ENCODE measurements at places on chromosomes 4 and X.

- no peak for DNase-seq
Observed at GRCh38 chrX:20060961-20061748, 55.6 kb downstream of the MAP7D2 start.

- no peak for DNase-seq
Observed at GRCh38 chr4:159049780-159050375, 53.0 kb upstream of the RAPGEF2 start.

- DNase-seq, result no peak
Observed at GRCh38 chrX:10564484-10564883, 55.9 kb downstream of the MID1 start.

DNA sequence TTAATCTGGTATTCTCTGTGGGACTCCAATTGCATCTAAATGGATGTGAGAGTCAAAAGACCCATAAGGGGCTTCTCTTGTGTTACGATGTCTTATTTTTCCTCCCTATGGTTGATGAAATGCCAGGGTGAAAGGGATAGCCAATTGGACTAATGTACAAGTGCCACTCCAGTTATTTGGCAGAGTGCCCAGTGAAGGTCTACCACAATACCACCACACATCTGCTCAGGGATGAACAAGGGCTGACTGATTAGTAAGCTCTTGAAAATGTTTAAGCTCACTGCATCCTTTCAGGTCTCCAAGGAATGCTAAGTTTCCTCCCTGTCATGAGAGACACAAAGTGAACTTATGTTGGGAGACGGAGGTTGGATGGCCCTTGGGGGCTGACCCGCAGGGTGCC lies 57.8 kb downstream of the HEPH start:
- no peak for DNase-seq

DNA sequence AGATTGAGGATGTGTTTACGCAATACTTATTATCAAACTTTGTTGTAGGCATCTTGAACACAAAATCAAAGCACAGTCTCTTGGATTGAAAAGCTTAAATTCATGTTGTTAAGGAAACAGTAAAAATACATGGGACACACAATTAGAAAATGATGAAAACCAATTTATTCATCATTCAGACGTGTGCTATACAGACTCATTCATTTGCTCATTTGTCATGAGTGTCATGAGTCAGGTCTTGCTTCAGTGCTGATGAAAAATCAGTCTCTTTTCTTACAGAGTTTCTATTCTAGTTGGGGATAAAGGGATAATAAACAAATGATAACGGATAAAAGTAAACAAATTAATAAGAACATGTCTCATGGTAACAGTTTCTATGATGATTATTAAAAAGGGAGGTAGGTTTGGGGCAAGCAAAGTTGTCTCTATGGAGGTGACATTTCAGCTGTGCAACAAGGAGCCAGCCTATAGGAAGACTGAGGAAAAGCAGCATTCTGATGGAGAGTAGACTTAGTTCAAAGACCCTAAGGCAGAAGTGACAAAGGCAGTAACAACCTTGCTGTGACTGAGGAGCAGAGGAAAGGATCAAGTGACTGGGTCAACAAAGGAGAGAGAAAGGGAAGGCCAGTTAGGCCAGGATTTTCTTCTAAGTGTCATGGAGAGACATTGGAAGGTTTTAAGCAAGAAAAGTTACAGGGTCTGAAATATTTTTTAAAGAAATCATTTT lies 224.0 kb upstream of the HHIP start:
- no peak for DNase-seq

DNA sequence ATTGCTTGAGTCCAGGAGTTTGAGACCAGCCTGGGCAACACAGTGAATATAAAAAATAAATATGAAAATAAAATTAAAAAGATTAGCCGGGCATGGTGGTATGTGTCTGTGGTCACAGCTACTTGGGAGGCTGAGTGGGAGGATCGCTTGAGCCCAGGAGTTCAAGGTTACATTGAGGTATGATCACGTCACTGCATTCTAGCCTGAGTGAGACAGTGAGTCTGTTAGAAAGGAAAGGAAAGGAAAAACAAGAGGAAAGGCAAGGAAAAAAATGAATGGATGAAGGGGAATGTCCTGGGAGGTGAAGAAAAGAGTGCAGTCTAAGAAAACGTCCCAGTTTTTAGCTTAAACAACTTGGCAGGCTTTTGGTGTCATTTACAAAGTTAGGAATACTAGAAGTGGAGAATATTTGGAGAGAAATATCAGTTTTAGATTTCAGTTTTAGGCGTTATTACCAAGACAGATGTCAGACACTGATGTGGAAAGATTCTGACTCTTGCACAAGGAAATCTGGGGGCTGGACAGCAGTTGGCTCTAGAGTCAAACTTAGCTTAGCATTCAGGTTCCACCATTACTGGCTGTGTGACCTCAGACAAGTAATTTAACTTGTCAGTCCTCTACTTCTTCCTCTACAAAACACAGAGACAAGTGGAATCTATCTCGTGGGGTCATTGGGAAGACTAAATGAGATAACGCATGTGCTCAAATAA lies 139.0 kb downstream of the TSPAN5 start:
- no peak for DNase-seq

DNA sequence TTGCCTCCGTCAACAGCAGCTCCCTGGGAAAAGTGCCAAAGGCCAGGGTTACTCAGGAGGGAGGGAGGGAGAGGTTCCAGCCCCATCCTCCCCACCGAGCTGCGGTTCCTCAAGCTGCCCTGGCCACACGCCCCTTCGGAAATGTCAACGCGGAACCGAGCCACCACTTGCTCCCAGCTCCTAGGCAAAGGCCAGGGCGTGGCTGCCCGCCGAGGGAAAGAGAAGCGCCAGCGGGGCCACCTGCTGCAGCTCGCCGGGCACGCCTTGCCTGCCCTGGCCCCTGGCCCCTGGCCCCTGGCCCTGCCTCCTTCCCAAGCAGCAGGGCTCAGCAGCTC lies 15.3 kb downstream of the SLC6A8 start:
- DNase-seq, result no peak

DNA sequence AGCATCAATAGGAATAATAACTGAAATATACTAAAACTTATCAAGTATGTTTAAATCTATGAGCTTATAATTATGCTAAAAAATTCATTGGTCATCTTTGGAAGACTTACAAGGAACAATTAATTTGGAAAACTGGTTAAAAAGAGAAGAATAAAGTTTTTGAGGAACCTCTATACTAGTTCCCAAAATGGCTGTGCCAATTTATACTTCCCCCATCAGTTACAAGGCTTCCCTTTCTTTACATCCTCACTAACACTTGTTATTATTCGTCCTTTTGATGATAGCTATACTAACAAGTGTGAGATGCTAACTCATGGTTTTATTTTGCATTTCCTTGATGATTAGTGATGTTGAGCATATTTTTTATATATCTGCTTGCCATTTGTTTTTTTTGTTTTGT lies 17.1 kb downstream of the OGT start:
- no peak for DNase-seq

All from activated CD8-positive, alpha-beta memory T cell treated with anti-CD3 and anti-CD28 coated beads for 1 hour (primary cell).